Smooth muscle cell of the brain vasculature (primary cell): ENCODE measurements at places on chromosomes 1 and 21.

GRCh38 chr1:114316204-114316603 lies 162.5 kb upstream of the SYT6 start:
- no peak for DNase-seq

GRCh38 chr1:94349853-94350252 lies 68.3 kb upstream of the ABCD3 start:
- no peak for DNase-seq

GRCh38 chr1:208002672-208003071 lies 91.7 kb upstream of the CD34 start:
- no peak for DNase-seq

DNA sequence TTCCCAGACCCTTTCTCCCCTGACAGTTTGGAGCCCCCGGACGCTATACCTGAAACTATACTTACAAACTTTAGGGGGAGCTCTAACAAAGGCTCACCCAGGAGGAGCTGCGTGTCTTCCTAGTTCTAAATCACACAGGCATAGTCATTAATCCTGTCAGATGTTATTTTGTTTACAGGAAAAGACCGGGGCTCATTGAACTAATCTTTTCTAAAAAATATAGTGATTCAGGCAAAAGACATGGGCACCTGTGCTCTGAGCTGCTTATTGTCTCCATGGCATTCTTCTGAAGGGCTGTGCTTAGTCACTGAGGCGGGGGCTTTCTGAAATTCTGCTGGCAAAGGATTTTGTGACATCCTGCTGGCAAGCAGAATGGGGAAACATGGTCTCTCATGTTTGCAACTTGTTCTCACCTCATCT lies 1577.0 kb downstream of the NCAM2 start:
- no peak for DNase-seq

- DNase-seq: no peak
These were observed 71.8 kb downstream of the CHRM3 start for GRCh38 chr1:239458144-239458500.

DNA sequence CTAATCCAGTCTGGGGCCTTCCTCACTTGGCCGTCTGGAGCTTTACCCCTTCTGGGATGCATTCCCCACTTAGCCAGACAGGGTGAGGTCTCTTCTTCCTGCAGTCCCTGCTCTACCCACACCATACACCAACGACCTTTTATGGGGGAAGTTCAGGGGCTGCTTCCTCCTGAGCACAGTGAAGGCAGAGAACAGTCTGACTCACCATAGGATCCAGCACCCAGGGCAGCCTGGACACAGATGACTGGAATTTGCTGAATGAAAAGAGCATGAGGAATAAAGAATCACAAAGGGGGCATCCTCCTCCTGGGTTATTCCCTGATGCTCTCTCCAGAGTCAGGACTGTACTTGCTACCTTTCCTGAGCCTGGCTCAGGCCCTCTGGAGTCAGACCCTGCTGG lies 4.6 kb upstream of the FOXE3 start:
- no peak for DNase-seq

DNA sequence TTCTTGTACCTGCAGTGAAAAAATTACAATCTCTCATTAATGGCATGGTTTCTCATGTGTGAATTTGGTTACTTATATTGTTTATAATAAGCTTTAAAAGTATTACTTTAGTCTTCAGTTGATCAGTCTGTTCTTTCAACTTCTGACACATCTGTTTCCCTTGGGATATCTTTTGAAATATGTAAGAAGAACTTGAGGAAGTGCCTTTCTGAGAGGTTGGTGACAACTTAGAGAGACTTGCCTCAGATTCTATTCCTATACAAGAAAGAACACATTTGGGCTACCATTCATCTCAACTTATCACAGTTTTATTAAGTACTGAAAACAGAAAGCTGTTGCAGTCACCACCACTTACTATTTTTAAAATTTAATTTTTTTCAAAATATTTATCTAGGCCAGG lies 8.1 kb downstream of the AKNAD1 start:
- no peak for DNase-seq

DNA sequence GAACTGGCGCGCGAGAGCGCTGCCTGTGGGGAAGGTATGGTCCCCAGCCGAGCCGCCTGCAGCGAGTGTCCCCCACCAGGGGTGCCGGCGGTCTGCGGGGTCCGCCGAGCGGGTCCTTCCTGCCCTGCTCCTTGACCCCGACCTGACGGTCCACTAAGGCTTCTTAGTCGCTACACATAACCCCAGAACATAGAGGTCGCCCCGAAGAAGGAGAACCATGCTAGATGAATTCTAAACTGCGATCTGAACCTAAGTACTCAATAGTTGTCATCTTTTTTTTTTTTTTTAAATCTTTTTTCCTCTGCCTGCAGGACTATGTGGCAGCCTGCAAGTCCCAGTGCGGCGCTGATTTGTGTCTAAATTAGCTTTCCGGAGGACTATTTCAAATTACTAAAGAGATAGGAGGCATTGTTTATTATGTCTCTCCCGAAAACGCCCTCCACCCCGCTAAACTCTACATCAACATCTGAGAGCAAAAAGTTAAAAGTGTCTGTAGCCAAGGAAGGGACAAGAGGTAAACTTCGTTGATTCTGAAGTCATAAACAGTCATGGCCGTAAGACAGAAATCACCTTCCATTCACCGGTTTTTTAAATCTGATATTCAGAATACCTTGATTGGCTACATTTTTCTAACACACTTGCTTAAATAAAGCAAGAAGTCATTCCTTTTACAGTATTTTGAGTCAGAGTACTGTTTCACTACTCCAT lies 476 bp downstream of the AXDND1 start:
- peak; percentile 2 for DNase-seq

DNA sequence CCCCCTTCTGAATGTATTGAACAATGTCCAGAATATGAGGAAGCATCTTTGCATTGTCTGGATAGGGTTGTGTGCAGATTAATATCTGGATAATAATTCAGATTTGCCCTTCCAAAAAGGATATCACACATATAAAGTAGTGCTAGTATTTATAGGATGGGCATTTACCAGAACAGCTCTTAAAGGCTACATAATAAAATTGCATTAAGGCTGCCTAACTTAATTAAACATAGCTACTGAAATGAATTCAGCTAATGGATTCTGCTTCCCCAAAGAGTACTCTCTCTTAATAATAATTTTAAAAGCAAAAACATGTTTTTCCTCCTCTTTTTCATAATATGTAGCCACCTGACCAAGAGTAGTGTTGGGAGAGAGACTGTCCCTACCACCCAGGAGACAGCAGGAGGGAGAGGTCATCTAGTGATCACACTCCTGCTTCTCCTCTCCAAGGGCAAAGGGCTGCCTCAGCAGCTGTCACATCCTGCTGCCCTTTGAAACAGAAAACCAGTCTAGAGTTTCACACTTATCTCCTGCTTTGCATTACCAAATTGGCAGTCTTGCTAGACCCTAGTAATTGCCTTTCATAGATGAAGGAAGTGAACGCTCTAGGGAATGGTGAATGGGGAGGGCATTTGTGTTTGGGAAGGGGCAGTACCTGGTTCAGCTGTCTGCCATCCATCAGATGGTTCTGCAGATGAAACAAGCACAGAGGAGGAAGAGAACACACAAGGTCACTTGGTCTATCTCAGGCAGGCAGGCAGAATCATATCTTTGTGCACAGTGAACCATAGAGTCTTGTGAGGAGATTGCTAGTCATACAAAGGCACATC lies 29.3 kb upstream of the DDAH1 start:
- DNase-seq: no peak

DNA sequence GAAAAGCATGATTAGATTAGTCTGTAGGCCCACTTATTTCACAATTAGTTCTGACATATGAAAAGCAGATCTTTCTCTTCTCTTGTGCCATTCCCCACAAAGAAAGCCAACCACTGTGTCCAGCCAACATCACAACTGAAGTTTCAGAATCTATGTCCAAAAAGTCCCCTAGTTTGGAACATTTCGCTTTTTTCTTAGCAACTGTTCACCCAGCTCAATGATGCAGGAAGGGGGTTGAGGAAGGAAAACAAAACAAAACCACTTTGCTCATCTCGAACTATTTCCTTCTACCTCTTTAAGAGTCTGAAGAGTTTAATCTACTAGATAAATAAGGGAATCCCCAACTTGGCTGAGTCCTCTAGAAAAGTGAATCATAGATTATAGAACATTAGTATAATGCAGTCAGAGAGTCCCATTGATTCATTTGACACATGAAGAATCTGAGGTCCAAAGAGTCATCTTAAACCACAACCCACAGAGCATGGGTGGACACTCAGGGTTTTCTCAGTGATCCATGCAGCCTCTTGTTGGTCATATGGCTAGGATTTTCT lies 159.3 kb upstream of the SGIP1 start:
- no peak for DNase-seq

DNA sequence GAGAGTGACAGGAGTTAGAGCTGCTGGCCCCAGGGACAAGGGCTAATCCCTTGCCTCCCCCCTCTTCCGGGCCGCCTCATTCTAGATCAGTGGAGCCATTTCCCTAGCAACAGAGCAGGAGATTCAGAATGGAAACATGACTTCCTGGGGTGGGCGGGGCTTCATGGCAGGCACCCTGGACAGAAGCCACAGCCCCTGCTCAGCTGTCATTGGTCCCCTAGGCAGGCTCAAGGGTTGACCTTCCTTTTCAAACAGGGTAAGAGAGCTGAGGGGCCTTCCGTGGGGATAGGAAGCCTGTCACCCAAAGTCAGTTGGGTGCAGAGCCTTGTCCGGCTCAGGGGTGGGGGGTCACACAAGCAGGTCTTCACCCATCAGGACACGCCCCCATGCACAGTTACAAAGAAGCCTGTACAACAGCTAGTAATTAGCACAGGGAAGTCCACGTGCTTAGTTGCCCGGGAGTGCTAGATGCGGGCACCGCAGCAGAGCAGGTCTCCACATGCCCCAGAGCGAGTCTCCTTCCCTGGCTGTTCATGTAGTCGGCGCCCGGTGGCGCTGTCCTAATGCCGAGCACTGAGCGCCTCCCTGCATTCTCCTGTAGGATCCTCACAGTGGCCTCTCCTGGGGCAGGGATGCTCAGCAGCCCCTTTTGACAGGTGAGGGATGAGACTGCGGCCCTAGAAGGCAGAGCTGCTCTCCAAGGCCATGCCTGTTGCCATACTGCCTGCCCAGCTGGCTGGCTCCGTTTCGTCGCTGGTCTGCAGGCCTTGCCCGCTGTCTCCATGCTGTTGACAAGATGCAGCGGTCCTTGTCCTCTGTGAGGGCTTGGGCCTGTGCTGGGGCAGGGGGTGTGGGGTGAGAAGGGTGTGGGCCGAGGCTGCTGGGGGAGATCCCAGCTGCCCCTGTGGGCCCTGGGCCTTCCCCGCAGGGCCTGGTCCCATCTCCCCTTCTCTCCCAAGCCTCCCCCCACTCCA lies 5.1 kb downstream of the TMEM201 start:
- no peak for DNase-seq

GRCh38 chr1:156664046-156664766 lies 13.0 kb downstream of the NES start:
- no peak for DNase-seq

DNA sequence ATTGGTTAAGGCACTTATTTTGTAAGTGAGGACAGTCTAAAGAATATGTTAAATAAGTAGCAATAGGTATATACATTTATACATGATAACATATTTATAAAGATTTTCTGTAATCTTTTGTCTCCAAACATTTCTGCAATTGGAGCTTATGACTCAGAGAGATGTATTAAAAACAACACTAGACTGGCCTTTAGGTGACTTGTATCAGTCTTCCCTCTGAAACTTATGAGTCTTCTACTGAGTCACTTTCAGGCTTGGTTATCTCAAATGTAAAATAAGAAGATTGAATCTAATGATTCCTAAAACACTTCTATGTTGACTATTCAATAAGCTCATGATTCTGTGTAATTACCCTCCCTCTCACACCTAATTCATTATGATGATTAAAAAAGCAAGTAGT lies 672.6 kb upstream of the NEGR1 start:
- DNase-seq: no peak

- DNase-seq: no peak
These were observed 167.7 kb upstream of the CSF3R start for GRCh38 chr1:36650200-36651065.

DNA sequence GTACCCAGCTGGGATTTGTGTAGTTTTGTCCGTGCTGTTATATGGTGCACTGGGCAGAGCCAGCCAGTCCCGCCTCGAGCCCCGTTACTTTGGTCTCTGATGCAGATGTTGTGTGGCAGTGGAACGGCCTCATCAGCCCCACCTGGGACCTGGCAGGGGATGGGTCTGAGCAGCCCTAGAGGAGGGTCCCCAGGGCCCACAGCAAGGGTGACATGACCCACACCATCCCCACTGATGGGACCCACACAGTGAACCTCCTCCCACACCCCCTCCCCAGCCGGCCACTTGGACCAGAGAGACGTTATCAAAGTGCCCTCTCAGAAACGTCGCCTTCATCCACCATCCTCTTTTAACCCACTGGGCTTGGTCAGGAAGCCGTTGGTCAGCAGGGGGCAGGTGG lies 42.0 kb upstream of the PCBP3 start:
- DNase-seq: no peak

- DNase-seq: no peak
These were observed 71.4 kb upstream of the GORAB start for GRCh38 chr1:170460414-170461155.

- no peak for DNase-seq
These were observed 741 bp downstream of the DUSP10 start for GRCh38 chr1:221740993-221741702.

GRCh38 chr1:98253145-98253544 lies 332.3 kb upstream of the DPYD start:
- DNase-seq: no peak

DNA sequence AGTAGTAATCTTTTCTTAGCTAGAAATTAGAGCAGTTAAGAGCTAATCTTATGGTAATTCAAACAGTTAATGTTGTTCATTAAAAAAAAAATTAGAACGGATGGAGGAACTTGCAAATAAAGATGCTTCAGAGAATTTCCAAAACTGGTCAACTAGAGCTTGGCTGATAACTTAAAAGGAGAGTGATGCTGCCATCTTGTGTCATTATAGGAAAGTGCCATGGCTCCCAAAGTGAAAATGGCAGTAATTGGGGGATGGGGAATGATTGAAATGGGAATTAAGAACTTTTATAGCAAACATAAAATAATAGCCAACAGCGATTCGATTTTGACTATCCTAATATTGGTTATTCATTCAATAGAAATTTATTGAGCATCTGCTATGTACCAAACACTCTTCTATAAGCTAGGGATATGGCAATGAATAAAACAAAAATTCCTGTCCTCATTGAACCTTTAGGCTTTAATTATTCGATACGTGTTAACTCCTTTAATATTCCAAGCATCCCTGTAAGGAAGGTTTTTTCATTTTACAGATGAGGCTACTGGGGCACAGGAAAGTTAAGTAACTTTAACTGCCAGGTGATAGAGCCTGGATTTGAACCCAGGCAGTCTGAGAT lies 5.7 kb upstream of the PLPP3 start:
- DNase-seq: no peak

GRCh38 chr1:107454791-107455190 lies 314.0 kb downstream of the NTNG1 start:
- no peak for DNase-seq

GRCh38 chr1:48043622-48044021 lies 46.4 kb upstream of the TRABD2B start:
- DNase-seq: no peak

DNA sequence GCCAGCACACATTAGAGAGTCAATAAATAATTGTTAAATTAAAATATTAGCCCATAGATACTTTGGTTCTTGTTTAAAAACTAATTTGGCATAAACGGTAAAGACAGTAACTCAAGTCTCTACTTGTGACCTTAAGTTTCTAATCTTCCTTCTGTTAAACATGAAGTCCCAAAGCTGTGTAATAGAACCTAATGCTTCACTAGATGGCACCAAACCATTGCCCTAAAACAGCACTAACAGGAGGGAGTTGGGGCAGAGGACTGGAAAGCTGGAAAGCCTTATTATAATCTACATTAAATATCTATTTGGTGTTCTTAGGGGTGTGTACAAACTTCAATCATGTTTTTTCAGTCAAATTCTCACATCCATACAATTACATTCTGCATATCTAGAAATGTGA lies 176.7 kb downstream of the OLFM3 start:
- DNase-seq: no peak
